Vagina (tissue), 2 donors: ENCODE measurements at places on chromosomes 3 and 15. TPM values are rescaled to one million over a fixed set of nuclear protein-coding genes. Genes with fewer than 3 reads are reported as not detected.

MORC1 gene
- total RNA-seq, result not detected

SLC28A1 gene
- not detected for total RNA-seq

CHRNA5 gene
- total RNA-seq, result 8.8 TPM

CHRFAM7A gene
- not detected for total RNA-seq

TRIP4 gene
- total RNA-seq, result 22.3 TPM

DNA sequence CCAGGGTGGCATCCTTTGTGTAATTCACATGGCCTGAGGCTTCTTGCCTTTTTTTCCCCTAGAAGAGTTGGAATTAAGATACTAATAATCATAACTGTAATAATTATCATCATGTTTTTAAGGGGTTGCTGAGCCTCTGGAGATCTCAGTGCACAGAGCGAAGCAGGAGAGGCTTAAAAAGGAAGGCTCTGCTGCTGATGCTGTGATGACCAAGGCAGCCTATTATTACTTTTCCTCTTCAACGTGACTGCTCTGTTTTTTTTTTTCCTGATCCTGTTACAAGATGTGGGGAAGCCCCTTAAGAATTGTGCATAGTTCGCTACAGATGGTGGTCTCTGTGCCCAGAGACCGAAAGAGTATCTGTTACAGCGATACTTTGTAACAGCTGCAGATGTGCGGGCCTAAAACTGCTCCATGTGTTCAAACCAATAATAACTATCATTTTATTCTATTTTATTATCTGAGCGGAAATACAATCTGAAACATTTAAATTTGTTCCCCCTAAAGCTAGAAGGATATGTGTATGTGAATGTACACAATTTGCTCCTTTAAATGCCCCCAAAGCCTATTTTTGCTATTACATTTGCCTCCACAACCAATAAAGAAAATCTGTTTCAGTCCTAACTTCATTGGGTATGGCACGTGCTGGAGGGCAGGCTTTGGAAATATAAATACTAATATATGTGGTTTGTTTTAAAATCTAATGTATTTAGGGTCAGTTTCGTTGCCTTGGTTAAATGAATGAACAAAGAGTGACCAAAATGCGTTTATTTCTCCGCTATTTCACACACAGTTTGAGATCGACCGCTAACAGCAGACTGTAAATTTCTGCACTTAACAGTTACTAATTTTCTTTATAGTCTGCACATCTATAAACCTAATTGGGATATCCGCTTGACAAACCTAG, 4.6 kb downstream of the SHOX2 start:
- DNase-seq, result no peak

- DNase-seq, result no peak
These were observed 3.8 kb downstream of the FAM43A start for GRCh38 chr3:194689493-194689944.

GRCh38 chr15:75815811-75816719, 27.2 kb upstream of the UBE2Q2 start:
- no peak for DNase-seq
